ENCODE measurements at places on chromosomes 12 and 14.

DNA sequence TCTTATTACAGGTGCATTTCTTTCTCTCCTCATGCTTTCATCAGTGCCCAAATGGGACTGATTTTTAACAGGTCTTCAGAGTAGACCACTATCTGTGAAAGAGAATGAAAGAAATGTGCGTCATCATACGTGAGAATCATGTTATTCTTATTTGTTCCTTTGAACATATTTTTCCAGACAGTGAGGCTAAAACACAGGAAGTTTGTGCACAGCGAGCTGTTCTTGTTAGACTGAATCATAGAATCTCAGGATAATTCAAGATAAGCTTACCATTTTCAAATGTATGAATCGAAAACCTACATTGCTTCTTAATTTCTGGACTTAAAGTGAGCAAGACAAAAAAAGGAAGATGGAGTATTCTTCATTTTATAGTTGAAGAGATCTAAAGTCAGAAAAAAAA is 383.1 kb downstream of the EGLN3 start:
- DNase-seq = no peak

- no peak for DNase-seq
Measured at GRCh38 chr14:35158951-35159653, 36.8 kb downstream of the PRORP start.

DNA sequence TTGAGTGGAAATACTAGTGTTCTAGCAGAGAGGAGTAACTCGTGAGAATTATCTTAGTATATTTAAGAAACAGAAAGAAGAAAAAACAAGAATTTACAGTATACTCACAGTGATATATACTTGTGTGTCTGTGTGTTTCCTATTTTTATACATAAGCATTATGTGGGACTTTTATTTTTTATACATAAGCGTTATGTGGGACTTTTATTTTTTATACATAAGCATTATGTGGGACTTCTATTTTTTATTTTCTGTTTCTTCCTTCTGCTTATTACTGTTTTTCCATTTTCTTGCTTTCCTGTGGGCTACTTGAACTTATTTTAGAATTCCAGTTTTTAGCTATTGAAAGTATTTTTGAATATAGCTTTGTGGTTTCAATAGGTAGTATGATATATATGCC is 6.9 kb upstream of the ZNF140 start:
- no peak for DNase-seq

- DNase-seq = no peak
Measured at GRCh38 chr12:62919838-62920237, 15.1 kb downstream of the PPM1H start.

DNA sequence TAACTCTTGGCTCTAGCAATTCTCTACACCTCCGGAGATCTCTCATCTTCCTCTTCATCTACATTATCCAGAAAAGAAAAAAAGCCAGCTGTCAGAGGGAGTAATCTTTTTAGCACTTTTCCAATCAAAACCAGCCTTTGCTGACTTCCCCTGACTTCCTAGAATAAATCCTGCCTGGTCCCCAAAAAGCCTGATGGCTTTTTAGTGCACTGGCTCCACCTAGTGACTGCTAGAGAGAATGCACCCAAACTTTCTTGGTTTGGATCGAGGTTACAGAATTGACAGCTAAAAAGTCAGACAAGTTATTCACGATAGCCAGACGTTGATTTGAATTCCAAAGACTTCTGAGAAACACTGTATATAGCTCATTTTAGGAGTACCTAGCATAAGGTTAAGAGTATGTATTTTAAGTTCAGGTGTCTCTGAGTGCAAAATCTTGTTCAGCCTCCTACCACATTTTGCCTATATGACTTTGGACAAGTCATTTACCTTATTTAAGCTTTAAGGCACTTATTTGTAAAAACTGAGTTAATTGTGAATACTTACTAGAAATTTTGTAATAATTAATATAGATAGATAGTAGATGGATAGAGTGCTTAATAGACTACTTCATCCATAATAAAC is 185.7 kb upstream of the GRIN2B start:
- peak; percentile 11 for DNase-seq

DNA sequence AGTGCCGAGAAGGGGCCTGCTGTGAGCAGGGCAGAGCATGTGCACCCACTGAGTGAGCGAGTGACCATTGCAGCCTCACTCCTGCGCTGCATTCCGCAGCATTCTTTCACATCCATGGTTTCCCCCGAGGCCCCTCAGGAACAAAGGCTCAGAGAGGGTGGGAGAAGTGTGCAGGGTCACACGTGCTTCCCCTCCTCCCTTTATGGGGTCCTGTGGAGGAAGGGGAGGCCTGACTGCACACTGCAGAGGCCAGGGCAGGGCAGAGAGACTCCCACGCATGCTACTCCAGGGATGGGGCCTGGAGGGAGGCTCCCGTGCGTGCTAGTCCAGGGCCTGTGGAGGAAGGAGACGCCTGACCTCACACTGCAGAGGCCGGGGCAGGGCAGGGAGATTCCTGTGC is 63.2 kb downstream of the DIO3 start:
- DNase-seq = no peak

DNA sequence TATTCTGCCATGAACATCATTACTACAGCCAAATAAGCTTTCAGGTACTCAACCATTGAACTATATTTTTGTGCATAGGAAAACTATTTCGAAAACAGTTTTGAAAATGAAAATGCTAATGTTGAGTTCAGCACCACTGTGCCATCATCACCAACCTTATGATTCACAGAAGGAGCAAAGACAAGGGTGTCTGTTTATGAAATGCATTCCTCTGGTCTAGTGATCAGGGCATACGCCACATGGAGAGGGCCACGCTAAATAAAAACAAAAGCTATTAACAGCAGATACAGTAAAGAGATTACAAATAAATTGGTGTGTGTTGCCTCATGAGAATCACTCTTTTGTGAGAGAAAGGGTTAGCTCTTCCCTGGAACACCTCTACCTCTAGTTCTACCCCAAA is 43.2 kb upstream of the BMAL2 start:
- no peak for DNase-seq

DNA sequence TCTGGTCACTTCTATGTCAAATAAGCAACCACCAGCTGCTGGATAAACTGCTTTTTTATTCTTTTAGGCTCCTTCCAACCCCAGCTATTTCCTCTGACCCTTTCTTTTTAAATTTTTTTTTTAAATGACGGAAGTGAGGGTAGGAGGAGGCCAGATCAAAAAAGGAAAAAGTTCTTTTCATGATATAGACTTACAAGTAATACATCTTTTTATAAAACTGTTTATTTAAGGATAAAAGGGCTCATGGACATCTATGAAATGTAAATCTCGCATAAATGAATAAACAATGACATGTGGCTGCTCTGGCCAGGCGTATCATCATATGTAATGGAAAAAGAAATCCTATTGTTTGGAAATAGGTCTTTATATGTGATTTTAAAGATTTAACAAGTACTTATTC is 169.0 kb upstream of the ATP2B1 start:
- DNase-seq = no peak

Measured in CD4-positive, alpha-beta T cell (primary cell).